Cortex of kidney (tissue), 1 donor: ENCODE measurements at places on chromosomes 3 and 15.

DNA sequence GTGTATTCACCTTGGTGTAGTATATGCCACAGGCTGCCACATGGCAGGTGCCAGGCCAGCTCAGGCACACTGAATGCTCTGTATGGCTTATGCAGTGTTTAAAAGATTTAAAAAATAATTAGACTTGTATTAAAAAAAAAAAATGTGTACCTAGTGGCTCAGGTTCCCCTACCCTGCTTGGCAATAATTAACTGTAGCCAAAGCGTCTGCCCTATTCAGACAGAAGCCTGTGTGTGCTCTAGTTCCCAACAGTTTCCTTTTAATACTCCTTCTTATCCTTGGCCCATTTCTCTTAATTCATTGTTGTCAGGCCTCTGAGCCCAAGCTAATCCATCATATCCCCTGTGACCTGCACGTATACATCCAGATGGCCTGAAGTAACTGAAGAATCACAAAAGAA lies 752.2 kb upstream of the CFAP20DC start:
- no peak for DNase-seq

DNA sequence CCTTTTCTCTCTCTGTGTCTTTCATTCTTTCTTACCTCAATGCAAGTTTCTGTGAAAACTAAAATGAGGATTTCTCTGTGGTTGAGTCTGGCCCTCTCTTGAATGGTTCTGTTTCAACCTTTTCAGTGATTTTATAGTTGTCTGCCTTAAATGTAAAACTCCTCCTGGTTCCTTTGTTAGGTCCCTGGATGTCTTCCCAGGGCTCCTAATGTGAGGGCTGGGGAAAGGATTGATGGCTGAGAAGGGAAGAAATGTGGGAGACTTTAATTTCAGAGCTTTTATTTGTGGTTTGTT lies 90.6 kb upstream of the GRM7 start:
- DNase-seq: no peak

- DNase-seq: no peak
Observed at GRCh38 chr15:32837935-32838334, 120.1 kb downstream of the GREM1 start.

DNA sequence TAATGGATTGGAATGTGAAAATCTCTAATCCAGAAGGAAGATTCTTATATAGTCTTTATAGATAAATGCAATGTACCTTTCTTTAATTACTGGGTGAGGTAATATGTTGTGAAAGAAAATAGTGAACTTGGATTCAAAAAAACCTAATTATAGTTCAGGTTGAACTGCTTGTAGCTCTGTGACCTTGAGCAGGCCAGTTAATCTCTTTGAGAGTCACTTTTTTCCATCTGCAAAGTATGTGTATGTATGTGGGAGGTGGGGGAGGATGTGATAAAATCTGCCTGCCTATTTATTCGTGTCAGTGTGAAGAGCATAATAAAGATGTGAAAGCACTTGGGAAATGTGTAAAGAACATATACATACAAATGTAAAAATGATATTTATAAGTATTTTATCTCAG lies 34.4 kb downstream of the GLCE start:
- no peak for DNase-seq

DNA sequence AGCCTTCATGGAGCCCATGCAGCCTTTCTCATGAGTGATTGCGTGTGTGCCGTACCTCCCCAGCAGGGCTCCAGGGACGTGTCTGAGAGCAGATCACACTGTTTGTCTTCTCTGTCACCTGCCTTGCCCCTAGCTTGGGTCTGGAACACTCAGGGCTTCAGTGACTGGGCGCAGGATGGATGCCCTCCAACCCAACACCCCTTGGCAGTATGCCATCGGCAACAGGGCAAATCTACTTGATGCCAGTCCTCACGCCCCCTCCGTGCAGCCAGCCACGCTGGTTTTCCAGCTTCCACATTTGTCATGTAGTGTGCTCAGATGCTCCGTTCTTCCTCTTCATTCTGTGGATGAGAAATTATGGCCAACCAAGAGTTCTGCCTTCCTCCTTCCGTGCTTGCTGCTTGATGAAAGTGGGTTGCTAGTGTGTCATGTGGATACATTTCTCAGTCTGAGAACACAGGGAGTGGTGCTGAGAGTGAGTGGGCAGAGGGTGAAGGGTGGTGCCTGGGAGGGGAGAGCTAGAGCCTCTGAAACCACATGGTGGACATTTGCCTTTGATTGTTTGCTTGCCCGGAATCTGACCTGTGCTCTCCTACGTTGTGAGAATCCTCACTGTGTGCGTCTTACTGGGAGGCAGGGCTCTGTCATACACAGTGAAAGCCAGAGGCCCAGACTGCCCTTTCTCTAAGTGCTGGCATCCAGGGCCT lies 97.2 kb downstream of the FAM43A start:
- no peak for DNase-seq

DNA sequence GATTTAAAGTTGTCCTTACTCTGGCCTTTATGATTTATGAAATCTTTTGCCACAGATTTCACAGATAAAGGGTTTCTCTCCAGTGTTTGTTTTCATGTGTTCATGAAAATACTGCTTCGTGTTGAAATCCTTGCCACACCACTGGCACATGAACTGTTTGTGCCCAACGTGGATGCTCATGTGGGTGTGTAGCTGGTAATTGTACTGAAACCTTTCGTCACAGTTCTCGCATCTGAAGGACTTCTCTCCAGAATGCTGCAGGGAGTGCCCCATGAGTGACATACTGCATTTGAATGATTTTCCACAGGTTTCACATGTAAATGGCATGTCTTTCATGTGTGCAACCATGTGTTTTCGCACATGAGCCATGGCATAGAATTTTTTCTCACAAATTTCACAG lies 111.9 kb downstream of the DOCK3 start:
- DNase-seq: no peak

- DNase-seq: no peak
Observed at GRCh38 chr15:82539691-82540054, 584 bp downstream of the RPS17 start.

GRCh38 chr3:102132370-102132769 lies 283.1 kb downstream of the NFKBIZ start:
- DNase-seq: no peak

- DNase-seq: no peak
Observed at GRCh38 chr3:172530566-172530965, 7.3 kb upstream of the TNFSF10 start.

GRCh38 chr3:139687431-139687830 lies 9.7 kb upstream of the NMNAT3 start:
- no peak for DNase-seq

DNA sequence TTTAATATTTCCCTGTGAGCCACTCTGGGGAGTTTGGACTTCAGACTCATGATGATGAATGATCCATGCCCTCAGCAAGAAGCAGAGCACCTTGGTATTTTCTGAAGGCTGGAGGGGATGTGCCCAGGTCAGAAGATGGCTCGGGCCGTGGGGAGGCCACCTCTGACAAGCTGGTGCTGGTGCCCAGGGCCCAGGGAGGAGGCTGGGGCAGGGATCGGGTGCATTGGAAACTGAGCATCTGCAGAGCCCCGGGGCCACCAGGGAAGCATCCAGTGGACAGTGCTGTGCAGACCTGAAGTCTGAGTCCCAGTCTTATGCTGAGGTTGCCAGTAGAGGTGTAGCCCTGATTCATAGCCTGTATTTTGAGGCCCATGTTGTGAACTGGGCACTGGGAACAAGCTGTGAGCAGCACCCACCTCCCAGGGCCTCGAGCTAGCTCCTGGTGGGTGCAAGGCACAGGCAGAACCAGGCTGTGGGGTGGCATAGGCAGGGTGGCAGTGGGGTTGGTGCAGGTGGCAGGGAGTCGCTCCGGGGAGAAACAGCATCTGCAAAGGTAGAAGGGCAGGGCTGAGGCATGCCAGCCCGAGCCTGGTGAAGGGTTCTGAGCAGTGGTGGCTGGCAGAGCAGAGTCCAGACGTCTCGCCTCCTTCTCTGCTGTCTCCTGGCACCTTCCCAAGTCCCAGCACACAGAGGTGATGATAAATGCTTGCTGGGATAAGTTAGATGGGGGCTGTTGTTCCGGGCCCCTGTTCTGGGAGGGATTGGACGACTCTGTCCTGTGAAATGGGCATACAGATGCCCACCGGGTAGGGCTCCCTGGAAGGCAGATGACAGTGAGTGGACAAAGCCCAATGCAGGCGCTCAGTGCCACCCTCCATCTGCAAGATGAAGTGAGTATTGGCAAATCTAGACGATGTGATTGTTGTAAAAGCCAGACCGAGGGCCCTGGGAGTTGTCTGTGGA lies 10.6 kb downstream of the DNAJB8 start:
- DNase-seq: no peak

DNA sequence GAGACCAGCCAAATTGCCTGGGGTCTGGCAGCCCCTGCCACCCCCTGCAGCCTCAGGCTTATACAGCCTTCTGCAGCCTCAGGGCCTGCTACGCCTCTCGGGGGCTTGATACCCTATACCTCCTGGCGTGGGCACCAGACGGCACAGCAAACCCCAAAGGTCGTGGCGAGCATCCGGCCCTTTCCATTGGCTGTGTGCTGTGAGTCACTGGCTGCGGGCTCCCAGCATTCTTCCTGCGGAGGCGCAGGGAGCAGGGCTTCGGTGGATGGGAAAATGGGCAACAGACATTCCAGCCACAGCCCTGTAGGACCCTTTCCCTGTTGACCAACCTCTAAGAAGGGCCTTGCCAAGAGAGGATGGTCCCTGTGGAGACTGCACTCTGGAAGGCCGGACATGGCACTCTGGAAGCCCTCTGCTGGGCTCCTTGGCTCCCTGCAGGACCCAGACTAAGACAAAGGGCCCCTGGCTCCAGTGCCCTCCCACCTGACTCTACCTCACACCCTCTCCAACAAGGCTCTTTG lies 59.6 kb downstream of the ITGA11 start:
- no peak for DNase-seq
